Osteocyte (in vitro differentiated cells): ENCODE measurements at places on chromosomes 1 and 21. TPM values are rescaled to one million over a fixed set of nuclear protein-coding genes. Genes with fewer than 3 reads are reported as not detected.

DNA sequence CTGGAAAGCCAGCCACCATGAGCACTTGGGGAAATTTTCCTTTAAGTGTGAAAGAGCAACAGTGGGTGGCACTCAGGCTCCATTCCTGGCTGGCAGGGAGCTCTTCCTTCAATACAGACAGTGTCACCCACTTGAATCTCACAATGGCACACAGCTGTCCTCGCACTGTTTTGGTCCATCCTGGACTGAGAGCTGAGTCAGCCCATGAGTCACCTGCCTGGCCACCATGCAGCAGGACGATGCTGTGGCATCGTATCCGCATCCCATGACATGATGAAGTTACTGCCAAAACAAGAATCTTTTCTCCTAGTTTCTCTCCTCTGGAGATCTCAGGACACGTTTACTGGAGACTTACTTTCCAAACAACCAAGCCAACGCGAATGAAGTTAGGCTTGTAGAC is 6.0 kb downstream of the TMPRSS2 start:
- H3K27me3 ChIP-seq = peaks cover 60% of the 10 kb centered on the region
- H3K4me1 ChIP-seq = peaks cover 5% of the 10 kb centered on the region
- H3K36me3 ChIP-seq = no peaks in the 10 kb centered on the region

Gene SYF2
- total RNA-seq = 35.6 and 38.4 TPM in 2 replicates

Gene TAS1R3
- 0.57 and 0.97 TPM in 2 replicates for total RNA-seq

Gene MAP7D1
- total RNA-seq = 157 and 163 TPM in 2 replicates

Gene RNU1-1
- 2,650 and 2,859 TPM in 2 replicates for total RNA-seq
